ENCODE measurements at places on chromosomes 16 and 17. TPM values are rescaled to one million over a fixed set of nuclear protein-coding genes. Genes with fewer than 3 reads are reported as not detected.

Gene PIEZO1
- 247 TPM for total RNA-seq

Gene SCARF1
- total RNA-seq = 3.9 TPM

Gene PRCD
- 1.5 TPM for total RNA-seq

Gene C16orf74
- total RNA-seq = 2.6 TPM

Gene MMP28
- total RNA-seq = 1.2 TPM

Gene MYH11
- total RNA-seq = 1.7 TPM

Data from astrocyte (in vitro differentiated cells and primary cell).